ENCODE measurements at places on chromosomes 2 and 18.

DNA sequence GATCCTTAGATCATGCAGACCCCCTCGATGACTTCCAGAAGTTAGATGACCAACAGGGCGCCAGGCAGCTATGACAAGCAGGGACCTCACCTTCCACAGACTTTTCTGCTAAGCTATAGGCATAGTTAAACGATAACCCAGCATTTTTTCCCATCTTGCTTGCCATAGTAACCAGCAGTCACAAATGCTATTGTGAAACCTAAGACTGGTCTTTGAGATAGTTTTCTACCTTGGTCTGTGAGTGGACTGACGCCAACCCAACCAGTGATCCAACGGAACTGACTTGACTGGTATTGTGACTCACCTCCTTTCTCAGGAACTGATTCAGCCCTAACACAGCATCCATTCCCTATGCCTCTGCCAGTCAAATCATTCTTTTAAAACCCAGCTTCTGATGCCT is 361.2 kb downstream of the LRRTM4 start:
- no peak for DNase-seq

DNA sequence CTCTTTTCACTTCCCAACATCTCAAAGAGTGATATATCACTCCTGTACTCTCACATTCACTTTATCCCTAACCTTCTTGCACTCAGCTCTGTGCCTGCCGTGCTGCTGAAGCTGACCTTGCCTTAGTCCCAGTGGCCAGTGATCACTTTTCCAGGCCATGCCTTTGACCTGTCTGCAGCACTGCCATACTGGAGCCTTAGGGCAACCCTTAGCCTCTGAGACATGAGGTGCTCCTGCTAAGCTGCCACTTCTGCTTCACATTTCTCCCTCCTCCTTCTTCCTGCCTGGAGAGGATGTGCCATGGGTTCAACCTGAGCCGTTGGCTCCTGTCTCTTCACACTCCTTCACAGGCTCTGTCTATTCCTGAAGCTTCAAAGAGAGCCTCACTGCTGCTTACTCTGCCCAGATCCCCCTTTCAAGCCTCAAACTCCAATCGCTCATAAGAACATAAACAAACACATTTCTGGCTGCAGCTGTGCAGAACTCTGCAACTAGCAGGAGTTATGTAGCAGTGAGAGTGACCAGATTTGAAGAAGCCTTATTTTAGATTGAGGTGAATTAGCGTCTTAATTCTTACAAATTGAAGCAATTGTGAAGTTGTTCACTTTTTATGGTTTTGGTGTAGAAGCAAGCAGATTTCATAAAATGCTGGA is 716.2 kb upstream of the FANCL start:
- DNase-seq = no peak

DNA sequence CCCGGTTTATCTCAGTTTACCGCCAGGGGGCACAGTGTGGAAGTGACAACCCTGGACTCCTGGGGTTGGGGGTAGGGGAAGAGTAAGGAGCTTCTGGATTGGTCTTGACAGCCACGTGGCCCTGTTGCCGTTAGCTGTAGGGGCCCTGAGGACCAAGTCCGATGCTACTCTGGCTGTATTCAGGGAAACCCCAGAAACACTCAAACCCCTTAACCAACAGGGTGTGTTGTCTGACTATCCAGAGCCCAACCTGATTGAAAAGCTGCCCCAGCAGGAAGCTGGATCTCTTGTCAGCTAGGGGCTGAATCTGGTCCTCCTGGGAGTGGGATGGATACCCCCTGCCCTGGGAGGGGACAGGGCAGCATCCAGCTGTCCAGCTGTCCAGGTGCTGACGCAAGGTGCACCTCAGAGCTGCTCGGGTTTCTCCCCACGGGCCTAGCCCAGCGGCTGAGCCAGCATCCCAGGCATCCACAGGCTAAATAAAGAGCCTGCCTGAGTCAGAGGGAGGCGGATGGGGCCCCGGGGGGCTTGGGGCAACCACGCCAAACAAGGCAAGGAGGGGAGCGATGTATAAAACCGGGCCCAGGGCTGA is 3.1 kb upstream of the GMPPA start:
- DNase-seq = peak; percentile 51

DNA sequence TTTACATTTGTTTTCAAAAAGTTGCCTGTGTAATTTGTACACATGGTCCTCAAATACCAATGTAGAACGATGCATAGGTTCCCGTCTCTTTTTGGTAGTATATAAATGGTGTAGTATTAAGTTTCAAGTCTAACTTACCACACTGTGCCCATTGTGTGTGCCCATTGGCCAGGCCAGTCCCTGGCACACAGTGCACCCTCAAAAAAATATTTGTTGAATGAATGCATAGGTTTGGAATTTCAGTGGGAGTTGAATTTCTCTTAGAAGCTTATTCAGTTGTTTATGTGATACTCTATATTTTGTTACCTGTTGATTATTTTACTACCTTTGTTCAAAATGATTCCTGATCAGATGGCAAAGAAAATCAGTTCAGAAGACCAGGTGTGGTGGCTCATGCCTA is 30.1 kb downstream of the IDH1 start:
- DNase-seq = peak; percentile 5

- DNase-seq = no peak
Observed at GRCh38 chr18:63199743-63200241, 119.8 kb downstream of the BCL2 start.

DNA sequence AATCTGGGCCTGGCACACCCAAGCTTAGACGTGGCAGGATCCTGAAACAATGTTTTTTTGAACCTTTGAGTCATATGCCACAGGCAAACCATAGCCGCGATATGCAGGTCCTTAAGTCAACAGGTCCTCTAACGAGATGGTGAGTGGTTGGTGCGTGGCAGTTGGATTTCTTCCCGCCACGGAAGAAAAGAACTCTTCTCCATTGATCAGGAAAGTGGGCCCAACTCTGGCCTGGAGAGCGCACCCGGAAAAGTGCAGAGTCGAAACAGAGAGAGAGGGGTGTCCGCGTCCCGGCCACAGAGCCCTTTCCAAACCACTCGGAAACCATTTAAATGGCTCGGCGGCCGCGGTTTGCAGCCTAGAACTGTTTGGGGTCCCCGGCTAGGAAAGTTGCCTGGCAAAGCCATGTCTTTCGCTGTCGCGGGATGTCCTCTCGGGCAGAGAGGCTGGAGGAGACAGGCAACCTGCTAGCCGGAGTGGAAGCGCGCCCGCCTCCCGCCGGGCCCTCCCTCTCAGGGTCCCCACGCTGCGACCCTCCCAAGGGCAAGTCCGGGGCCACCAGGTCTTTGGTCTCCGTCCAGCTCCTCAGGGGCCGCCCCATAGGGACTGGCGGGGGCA is 777 bp downstream of the GALNT3 start:
- no peak for DNase-seq

- no peak for DNase-seq
Observed at GRCh38 chr2:30237239-30237965, 6.1 kb downstream of the LBH start.

DNA sequence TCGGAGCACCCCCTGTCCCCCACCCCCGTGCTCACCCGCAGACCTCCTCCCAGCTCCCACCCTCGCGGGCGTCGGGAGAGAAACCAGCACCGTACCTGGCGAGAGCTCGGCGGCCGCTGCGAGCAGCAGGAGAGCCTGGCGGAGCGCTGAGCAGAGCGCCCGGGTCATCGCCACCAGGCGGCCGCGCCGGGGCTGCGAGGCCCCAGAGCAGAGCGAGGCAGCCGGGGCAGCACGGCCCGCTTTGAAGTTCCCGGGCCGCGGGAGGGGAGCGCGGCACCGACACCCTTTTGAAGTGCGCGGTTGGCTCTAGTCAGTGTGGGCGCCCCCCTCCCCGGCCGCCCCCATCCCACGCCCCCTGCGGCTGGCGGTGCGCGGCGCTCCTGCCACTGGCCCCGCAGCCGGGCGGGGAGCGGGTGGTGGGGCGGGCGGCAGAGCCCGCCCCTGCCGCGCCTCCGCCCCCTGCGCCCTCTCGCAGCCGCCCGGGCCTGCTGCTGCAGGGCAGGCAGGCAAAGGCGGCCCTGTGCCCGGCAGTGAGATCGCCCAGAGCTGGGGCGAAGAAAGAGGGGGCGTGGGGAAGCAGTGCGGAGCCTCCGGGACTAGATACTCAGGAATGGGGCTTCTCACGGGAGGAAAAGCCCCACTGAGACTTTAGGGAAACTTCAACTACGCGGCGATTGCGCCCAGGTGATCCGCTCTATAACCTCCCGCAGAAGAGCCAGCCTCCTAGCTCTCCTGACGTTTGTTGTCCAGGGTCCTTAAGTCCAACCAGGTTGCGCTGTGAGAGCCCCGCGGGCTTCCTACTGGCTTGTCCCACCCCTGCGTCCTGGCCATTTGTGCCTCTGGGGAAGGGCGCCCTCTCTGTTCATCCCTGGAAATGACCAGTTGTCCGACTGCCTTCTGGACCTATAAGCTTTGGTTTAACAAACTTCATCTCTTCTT is at the start of gene ACVR1C:
Gene ACVR1C, minus strand, starts transcription at position 388 of the 939 bp plus-strand sequence. Its CDS starts 220 bp downstream, at position 168.
- DNase-seq = peak; percentile 43

DNA sequence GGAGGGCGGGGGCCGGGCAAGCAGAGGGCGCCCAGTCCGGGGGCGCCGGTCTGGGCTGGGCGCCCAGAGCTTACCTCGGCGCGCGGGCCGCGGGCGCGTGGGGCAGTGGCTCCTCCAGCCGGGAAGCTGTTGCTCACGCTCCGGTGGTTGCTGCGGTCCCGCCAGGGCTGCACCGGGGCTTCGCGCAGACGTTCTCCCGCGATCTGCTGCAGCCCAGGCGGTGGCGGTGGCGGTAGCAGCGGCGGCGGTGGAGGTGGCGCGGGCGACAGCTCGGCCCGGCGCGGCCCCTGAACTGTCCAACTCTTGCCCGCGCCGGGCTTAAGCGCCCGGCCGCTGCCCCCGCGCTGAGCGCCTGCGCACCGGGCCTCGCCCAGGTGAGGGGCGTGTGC is 391 bp downstream of the ZNF385B start:
- no peak for DNase-seq

GRCh38 chr2:202818321-202818720 is 53.2 kb downstream of the ICA1L start:
- DNase-seq = no peak

DNA sequence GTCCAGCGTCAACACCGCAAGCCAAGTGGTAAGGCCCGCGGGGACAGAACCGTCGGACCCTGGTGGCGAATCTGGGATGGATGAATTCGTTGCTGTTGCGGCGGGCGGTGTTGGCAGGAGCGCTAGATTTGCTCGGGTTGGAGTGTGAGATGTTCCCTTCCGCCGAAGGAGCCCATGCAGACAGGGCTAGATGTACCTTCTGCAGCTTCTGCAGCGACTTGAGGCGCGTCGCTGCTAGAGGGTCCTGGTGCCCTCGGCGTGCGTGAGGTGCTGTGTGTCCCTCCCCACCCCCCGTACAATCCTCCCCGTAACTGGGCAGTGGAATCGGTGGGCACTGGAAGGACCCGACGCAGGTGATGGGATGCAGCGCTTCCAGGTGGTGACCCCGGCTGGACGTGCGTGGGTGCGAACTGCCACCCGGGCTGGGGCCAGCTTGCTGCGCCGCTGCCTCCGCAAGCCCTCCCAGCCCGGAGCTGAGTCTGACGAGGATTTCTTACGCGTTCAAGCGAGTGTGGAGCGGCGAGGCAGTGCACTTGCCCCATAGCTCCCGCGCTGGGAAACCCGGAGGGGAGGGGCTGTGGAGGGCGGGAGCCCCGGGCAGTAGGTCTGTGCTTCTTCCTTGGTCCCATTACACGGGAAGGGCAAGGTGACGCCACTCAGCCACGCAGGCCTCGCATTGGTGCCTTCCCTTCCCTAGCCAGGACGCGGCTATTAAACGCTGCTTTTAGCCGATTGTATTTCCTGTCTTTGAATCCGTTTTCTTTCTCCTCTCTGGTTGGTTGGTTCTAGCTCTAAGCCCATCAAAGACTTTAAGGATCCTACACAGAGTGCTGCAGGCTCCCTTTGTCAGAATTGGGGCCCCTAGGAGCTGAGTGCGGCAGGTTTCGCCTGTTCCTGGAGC is 34.2 kb downstream of the CHRNA1 start:
- no peak for DNase-seq

- DNase-seq = no peak
Observed at GRCh38 chr18:73535990-73536389, 611.6 kb downstream of the FBXO15 start.

DNA sequence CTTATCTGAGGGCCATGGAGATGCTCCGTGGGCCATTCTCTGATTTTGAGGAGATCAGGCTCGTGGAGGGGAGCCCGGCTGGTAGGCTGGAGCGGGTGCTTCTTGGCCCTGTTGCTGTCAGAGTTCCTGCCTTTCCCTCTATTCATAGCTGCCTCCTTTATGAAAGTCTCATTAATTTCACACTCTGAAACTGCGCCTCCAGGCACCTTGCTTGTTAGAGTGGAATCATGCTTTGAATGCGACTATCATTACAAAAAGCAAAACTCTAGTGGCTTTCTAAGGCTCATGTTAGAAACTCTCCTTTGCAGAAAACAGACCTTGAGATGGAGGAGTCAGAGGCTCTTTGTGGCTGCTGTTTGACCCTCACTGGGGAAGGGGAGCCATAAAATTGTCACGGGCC is 131.0 kb upstream of the SNTG2 start:
- DNase-seq = no peak

DNA sequence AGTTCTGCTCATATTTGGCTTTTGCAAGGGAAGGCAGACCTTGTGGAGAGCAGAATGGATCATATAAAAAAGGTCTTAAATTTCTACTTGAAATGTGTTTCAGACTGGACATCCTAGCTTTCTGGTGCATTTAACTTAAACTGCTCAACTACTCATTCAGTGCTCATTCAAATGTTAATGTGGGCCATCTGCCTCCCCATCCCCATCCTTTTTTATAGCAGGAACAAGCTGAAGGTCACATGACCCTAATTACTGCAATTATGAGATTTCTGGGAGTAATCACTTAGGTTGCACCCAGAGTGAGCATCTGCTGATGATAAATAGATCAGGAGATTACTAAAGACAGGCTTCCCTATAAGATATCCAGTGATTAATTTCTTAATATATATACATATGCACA is 96.1 kb downstream of the MAP2 start:
- no peak for DNase-seq

- DNase-seq = peak; percentile 54
Observed at GRCh38 chr2:207503234-207503633, 26.5 kb upstream of the CREB1 start.

DNA sequence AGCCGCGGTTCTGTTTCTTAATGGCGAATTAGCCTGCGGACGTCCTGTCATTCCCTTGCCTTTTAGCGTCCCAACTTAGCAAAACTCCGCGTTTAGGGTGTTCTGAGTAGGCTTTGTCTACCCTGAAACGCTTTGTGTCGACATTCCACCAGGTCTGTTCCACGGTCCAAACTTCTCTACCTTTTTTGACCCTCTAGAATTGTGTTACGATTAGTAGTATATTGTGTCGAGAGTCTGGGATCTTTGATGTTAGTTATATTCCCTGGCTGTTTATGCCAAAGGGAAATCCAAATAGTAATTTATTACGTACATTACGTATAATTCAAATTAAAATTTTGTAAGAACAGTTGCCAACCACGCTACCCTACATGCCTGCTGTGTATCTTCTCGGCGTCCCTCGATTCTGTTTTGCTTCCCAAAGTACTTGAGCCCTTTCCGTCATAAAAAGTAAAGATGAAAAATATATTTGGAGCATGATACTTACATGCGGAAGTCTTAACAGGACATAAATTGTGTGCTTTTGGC is 495 bp upstream of the TTC32 start:
- DNase-seq = no peak
